Stimulated activated CD4-positive, alpha-beta T cell treated with anti-CD3 and anti-CD28 coated beads, Interleukin-1b, Interleukin-23, amount 100 ng/mL, for 1 hour (primary cell): ENCODE measurements at places on chromosomes 3 and 15.

- DNase-seq, result no peak
These were observed 32.3 kb upstream of the CCR2 start for GRCh38 chr3:46321461-46322104.

- DNase-seq, result no peak
These were observed 764.2 kb upstream of the ARRDC4 start for GRCh38 chr15:97196048-97197014.

DNA sequence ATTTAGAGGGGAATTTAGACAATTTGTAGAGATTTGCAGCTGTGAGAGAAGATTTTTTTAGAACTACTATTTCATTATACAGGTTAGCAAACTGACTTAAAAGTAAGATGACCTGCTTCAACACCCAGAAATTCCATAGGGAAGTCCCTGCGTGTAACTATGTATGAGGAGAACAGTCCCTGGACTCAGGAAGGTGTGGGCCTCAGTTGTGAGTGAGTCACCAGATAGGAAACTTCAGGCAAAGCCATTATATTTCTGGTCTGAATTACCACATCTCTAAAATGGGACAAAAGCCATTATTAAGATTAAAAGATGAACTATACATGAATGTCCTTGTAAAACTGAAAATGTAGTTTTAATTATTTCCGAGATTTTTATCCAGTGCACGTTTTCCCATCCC lies 488.3 kb upstream of the GOLIM4 start:
- no peak for DNase-seq

- peak; percentile 10 for DNase-seq
These were observed 32.2 kb upstream of the FMN1 start for GRCh38 chr15:33226559-33227181.

- no peak for DNase-seq
These were observed 17.5 kb downstream of the MAP1A start for GRCh38 chr15:43534897-43535296.

DNA sequence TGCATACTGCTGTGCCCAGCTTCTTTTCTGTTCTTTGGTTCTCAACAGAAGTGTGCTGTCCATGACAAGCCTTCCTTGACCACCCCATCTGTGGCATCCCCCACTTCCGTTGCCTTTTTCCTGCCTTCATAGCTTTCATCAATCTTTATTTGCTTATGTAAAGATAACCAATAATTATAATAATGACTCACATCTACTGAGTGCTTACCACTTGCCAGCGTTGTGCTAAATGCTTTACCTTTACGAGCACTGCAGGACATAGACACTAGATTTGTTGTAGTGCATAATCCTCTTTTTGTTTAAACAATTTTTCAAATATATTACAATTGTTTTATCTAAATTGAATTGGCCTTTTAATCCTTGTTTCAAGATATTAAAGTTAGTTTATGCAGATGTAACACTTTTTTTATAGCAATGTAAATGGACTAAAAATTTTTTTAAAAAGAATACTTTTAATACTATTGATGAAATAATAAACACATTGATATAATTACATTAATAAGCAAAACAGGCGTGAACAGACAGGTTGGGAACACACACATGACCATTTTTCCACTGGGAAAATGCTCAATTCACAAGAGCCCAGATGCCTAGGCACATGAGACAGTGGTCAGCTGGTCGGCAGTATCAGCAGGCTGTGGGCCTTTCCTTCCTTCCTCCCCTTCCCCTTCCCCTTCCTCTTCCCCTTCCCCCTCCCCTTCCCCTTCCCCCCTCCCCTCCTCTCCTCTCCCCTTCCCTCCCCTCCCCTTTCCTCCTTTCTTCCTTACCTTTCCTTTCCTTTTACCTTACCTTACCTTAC lies 42.5 kb downstream of the TRAK1 start:
- DNase-seq, result no peak

DNA sequence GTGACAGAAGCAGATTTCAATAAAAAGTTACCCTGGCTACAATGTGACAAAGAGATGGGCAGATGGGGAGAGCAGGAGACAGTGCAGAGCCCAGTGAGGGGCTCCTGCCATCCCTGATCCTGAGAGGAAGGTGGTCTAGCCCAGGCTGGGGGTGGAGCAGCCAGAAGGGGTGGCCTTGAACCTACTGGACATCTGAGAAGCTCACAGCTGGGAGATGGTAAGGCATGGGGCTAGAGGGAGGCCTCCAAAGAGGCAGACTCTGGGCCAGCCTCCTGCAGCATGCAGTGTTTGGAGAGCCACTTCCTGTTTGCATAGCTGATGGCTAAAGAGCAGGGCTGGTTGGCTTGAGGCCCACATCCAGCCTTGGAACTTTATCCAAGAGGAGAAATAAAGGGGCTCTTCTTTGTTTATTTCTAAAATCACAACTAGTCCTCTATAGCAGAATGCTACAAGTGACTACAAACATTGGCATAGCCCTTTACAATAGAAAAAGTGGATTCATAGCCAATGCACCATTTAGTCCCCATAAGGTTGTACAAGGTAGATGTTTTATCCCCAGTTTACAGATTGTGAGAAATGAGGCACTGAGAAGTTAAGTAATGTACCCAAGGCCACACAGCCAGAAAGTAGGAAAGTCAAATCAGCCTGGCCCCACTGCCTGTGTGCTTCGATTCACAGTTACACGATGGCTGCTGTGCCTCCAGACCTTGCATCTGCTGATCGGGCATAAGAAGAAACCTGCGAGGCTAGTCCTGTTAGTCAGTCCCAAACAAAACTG lies 4.6 kb downstream of the EFCC1 start:
- no peak for DNase-seq

DNA sequence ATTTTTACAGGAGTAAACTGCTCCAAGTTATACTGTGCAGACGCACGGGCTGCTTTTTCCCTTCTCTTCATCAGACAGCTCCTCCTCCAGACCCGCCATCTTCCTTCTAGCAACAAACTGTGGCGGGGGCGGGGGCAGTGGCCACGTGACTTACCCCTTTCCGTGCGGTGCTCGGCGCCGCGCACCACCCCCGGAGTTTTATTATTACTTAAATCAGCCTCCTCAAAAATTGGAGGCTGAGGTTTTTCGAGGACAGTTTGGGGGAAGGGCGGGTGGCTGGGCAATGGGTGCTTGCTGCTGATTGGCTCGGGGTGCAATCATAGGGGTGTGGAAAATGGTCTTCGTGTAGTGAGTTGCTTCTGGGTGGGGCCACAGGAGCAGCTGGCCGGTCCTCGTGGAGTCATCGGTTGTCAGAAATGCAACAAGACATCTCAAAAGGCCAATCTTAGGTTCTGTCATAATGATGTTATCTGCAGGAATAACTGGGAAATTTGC lies 77.1 kb upstream of the MFGE8 start:
- no peak for DNase-seq

DNA sequence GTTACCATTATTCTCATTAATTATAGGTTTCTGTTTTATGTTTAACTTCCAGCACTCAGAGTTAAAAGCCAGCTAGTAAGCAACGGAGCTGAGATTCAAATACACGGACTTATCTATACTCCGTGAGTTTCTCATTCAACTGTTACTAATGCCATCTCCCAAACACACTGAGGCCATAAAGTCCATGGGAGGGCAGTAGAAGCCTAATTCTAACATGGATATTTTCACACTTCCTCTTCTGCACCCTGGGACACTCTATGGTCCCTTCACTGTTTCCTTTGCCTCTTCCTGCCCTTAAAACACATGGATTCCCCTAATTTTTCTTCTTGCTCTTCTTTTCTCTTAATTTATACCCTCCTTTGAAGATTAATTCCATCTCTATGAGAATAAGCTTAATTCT lies 245.0 kb downstream of the KLF13 start:
- no peak for DNase-seq

- DNase-seq, result no peak
These were observed 98.8 kb downstream of the FNDC3B start for GRCh38 chr3:172138193-172138537.

GRCh38 chr15:56812221-56812620 lies 78.9 kb upstream of the ZNF280D start:
- no peak for DNase-seq

- no peak for DNase-seq
These were observed 337.8 kb upstream of the TBC1D5 start for GRCh38 chr3:18080198-18080689.

GRCh38 chr3:120642368-120642948 lies 39.6 kb downstream of the HGD start:
- DNase-seq, result no peak

GRCh38 chr3:186362988-186363387 lies 954 bp upstream of the DGKG start:
- no peak for DNase-seq

DNA sequence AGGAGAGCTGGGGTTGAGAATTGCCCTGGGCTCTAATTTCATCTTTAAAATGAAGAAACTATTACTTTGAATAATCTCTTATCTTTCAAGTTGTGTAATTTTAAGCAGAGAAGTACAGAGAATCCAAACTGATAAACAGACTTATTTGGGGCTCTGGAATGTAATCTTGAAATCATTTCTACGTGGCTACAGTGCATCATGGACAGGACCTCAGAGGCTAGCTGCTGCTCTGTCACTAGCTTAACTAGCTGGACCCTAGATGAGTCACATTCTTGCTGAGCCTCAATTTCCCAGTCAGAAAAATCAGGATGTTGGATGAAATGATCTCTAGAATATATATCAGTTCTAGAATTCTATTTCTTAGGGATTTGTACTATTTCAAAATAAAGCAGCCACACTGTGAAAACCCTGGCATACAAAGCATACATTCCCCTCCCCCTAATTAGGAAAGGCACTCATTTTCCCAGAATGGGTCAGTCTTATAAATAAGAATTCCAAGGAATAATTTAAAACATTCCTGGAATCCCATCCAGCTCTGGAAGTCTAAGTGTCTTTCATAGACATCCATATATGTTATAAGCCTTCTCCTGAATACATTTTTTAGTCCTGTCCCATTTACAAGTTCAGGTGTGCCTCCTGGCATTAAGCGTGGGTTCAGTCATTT lies 47.2 kb downstream of the RASGRP1 start:
- no peak for DNase-seq

GRCh38 chr15:27219636-27220035 lies 248.7 kb downstream of the GABRG3 start:
- DNase-seq, result no peak

GRCh38 chr3:197368821-197369220 lies 70.4 kb upstream of the DLG1 start:
- DNase-seq, result no peak

DNA sequence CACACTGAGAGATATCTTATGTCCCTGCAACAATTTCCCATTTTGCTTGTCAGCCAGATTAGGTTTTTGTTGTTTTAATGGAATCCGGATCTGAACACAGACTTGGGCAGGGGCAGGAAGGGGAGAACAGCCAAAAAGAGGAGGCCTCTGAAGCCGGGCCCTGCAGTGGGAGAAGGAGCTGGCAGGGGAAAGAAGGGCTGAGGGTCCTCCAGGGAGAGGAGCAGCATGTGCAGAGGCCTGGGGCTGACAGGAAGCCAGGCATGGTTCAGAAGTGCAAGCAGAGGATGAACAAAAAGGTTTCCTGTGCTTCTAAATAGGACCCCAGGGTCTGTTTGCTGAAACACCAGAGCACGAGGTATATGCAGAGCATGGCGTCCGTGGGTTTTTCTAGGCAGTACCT lies 49.1 kb upstream of the POMGNT2 start:
- DNase-seq, result no peak

- no peak for DNase-seq
These were observed 339.6 kb upstream of the TPRG1 start for GRCh38 chr3:188832146-188832545.

DNA sequence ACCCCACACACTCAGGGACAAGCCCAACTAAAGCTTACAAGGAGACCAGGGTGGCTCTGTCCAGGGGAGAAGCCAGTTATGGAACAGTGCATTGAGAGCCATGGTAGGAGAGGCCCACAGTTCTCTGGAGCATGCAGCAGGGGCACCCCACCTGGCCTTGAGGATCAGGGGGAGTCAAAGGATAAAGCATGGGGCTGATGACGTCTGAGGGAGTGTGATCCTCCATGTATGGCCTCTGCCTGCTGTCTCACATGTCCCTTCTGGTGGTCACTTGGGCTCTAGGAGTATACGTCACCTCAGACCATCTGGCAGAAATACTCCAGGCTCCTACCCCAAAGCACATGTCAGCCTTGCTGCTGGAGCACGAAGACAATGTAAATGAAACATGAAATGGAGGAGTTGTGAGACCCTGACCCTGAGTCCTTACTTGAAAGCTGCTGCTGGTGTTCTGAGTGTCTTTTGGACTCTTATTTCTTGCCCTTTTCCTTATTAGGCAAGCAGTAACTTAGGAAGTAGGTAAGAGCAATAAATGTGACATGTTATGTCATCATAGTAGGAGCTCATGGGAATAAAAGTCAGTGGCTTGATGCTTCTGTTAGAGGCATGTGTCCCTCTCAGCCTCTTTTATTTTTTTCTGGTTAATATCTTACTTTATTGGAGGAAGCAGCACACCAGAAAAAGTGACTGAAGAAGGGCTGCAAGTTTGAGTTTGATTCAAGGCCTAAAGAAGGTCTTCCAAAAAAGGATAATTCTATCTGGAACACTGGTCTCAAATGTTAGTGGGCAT lies 15.5 kb downstream of the SRPRB start:
- no peak for DNase-seq

DNA sequence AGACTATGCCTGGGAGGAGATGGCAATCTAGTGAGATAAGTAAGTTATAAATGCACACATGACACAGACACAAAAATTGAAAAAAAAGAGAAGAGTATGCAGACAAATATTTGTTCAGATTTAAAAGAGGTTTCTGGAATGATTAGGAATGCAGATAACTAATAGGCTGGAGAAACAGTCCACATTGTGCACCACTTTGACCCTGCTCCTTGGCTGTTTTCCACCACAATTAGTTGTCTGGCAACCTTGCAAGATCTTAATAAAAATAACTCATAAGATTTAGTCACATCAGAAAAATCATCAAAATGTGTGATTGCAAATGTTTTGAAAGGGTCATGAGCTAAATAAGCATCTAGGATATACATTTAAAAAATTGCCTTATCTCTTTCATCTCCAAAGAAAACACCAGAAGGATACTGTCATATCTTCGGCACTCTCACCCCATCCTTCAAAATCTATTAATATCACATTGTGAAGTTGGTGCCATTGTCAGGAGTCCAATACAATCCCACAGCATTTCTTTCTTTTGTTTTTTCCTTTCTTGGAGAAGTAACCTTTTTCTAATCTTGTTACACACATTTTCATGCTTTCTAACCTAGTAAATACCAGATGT lies 153.7 kb upstream of the KCNMB2 start:
- no peak for DNase-seq

- no peak for DNase-seq
These were observed 49.9 kb upstream of the FGD5 start for GRCh38 chr3:14768881-14769280.

DNA sequence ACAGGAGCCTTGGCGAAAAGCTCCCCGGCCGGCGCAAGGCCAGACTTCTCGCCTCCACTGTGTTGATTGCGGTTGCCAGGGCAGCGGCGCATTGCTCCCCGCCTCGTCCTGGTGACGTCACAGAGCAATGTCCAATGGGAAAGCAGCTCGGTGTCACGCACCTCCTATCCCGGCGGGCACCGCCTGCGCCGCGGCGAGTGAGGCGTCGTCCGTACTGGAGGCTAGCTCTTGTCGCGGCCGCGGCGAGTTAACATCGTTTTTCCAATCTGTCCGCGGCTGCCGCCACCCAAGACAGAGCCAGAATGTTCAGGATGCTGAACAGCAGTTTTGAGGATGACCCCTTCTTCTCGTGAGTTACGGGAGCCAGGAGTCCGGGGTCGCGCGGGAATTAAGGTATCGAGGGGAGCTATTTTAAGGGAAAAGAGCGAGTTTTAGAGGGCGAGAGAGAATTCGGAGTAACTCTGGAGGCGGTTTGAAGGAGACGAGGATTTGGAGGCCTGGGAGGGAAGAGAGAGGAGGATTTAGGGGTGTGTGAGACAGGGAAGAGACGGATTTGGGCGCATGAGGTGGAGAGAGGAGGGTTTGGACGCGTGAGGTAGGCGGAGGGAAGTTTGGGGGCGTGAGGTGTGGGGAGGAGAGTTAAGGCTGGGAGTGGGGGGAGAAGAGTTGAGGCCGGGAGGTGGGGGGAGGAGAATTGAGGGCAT lies at the start of gene MLF1:
TSS of gene MLF1 (plus strand) at position 196 of the 704 bp plus-strand sequence. CDS start at position 303, 107 bp downstream.
- peak; percentile 68 for DNase-seq
